ENCODE measurements at places on chromosomes 4 and X.
A peak's percentile ranks its signal among the peaks of the same experiment; 100 is the strongest.

GRCh38 chr4:182885738-182886077, 31.5 kb downstream of the DCTD start:
- no peak for DNase-seq

GRCh38 chrX:40471965-40472648, 108.7 kb upstream of the ATP6AP2 start:
- DNase-seq: peak; percentile 50

GRCh38 chrX:46916273-46916672, 4.1 kb downstream of the JADE3 start:
- DNase-seq: no peak

DNA sequence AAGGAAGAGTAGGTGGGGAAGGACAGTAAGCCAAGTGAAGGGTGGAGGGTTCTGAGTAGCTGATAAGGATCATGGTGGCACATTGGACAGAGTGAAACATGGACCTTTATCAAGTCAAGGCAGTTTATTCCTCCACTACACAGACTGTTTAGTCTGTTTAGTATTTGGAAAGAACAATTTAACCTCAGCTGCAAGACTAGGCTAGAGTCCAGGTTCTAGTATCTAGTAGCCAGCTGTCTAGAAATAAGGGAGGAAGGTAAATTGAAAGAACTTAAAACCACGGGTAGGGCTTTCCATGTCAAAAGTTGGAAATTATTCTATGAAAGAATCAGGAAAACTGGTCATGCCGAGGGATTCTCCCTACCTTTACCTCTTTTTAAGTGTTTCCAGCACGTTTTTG, 140.1 kb upstream of the MED14 start:
- DNase-seq: no peak

- DNase-seq: no peak
Measured at GRCh38 chr4:126489826-126490463, 1142.8 kb upstream of the INTU start.

- no peak for DNase-seq
Measured at GRCh38 chr4:62293551-62293950, 1093.4 kb downstream of the ADGRL3 start.

DNA sequence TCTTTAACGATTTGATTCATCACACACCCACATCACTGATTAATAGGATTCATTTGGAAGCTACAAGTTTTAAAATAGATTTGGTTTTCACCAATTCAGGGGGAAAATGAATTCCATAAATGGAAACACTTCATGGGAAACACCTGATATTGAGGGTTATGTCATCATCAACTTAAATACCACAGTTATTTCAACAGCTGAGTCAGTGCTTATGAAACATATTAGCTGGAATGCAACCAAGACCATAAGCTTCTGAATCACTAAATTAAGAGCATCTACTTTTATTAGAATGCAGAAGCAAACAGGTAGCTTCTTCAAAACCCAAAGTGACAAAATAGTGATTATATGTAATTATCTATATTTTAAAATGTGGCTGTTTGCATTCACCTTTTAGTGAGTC, 207.8 kb upstream of the DCAF8L1 start:
- no peak for DNase-seq

- DNase-seq: no peak
Measured at GRCh38 chrX:115531818-115532403, 29.1 kb upstream of the PLS3 start.

DNA sequence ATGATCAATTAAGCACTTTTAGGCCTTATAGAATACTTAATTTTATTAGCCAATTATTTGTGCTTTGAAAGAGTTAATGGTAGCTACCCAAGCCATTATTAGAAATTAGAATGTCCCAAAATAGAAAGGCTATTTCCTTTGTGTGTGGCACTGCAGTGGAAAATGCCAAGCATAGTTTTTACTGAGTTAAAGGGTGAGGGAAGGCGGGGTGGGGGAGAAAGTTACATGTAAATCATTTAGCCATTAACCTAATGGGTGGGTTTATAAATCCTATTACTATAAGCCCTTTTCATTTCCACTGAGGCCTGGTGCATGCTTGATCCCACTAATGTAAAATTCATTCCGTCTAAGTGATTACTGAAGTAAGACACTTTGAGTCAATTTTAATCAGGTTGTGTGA, 105.8 kb downstream of the POLA1 start:
- DNase-seq: no peak

- no peak for DNase-seq
Measured at GRCh38 chr4:5527211-5527610, 181.1 kb downstream of the EVC2 start.

GRCh38 chr4:17846266-17846665, 35.5 kb downstream of the NCAPG start:
- DNase-seq: no peak

DNA sequence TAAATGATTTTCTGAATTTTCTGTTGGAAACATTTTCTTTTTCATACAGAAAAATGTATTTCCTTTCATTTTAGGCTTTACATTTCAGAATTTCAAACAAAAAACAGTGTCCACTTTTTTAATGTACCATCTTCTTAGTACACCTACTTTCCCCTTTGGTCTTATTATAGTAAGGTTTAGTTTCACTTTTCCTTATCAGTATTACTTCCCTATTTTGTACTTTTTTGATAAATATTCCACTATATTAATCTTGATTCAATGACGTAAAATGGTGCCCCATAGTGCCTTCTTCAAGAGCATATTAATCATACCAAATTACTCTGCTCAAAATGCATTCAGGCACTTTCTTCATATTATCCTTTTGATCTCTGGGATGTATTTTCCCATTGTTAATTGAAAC, 52.5 kb downstream of the BANK1 start:
- DNase-seq: no peak

DNA sequence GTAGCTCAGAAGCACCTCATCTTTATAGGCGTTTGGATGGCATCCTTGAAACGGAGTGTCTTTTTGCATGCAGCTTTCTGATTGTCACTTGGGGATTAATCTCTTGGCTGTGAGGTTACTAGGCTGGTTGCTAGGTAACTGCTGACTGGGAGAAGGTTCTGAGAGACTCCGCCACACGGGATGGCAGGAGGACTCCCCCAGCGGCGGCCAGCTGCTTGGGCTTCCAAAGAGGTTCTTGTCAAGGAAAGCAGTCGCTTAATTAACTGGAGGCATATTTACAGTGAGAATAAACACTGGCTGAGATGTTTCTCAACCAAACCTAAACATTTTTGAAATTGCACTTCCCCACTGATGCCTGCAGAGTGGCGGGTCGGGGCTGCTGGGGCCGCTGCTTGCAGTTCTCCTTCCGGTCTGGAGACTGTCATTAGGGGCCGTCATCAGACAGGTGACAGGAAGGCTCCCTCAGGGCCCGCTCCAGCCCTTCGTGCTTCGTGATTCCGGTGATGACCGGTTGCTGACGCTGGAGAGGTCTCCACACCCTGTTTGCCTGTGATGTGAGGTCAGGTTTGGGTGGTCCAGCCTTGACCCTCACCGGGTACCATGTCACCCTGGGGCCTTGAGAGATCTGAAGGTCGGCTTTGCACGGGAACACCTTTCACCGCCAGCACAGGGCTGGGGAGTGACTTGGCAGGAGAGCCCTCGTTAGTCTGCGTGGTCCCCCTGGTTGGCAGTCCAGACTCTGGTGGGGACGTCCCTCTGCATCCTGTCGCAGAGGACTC, 9.1 kb downstream of the NSG1 start:
- DNase-seq: peak; percentile 85

DNA sequence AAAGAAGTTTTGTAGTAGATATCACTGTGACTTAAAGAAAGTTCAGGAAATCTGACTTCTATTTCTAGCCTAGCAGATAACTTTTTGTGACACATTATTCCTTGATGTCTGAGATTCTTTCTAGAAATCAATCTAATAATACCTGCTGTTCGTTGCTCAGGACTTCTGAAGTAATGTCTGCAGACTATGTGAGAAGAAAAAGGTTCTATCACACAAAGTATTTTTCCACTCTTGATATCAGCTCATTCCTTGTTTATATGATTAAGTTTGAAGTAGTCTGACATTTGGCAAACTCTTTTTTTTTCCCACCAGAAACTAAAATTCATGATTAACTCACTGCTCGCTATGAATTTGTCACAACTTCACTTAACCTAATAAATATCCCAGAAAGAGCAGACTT, 56.6 kb downstream of the TLL1 start:
- no peak for DNase-seq

GRCh38 chr4:76950052-76950955, 752 bp downstream of the SEPTIN11 start:
- peak; percentile 71 for DNase-seq

- DNase-seq: no peak
Measured at GRCh38 chr4:47418147-47418546, 45.4 kb downstream of the COMMD8 start.

DNA sequence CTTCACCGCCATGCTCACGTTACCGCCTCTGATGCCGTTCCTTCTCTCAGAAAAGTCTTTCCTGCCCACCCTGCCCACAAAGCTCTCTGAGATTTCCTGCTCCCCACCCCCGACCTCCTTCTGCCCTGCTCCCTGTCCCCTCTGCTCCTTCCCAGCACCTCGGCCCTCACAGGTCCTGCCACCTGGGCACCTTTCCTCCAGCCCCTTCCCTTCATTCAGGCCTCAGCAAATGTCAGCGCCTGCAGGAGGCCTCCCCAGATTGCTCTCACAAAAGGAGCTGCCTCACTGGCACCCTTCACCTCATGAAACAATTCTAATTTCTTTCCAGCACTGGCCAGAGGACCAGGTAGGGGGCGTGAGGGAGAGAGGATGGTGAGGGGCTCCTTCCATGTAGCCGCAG, 33.6 kb upstream of the MXD4 start:
- DNase-seq: peak; percentile 68

DNA sequence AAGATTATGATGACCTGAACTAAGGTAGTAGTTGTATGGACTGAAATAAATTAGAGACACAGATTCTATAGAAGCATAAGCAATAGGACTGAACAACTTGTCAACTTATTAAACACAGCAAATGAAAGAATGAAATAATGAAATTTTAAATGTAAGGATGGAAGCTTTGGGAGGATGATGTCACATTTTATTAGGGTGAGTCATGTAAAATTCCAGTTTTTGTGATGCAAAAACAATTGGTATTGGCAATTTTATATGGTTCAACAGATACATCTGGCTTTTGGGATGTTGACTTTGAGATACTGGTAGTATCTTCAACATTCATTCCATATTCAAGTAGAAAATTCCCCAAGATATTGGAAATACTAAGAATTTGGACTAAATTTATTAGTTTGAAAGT, 72.7 kb upstream of the IL15 start:
- DNase-seq: no peak

GRCh38 chr4:112173593-112174558, 28.6 kb downstream of the FAM241A start:
- no peak for DNase-seq

DNA sequence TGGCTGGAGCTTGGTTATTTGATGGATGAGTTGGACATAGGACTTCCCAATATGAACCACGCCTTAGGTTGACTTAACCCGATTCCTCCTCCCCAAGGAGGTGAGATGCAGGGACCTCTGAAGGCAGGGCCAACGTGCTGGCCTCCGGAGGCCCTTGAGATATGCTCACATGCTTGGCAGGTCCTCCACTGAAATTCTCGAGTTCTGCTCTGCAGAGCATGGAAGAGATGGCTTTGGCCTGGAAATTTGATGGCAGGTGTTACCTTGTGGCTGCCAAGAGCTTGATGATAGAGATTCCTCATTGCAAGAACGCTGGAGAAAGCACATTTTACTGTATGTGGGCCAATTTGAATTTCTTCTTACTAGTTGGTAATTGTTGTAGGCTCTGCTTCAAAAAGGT, 117.4 kb upstream of the LIMCH1 start:
- no peak for DNase-seq

DNA sequence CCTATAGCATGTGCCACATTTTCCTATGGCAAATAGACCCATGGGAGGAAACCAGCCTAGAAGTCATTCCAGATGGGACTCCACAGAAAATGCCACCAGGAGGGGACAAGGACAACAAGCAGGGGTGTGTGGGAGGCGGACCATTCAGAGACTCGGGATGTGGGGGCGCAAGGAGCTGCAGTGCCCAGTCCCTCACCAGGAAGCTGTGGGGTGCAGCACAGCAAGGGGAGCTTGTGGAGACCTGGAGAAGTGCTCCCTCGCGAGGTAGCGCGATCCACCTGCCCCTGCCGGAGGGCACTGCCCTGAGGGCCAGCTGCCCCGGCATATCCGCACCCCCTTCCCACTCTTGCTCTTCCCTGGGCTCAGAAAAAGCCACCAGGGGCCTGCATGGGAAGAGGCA, 45.5 kb upstream of the C4orf50 start:
- no peak for DNase-seq

GRCh38 chrX:155127940-155128339, 56.6 kb downstream of the BRCC3 start:
- no peak for DNase-seq

DNA sequence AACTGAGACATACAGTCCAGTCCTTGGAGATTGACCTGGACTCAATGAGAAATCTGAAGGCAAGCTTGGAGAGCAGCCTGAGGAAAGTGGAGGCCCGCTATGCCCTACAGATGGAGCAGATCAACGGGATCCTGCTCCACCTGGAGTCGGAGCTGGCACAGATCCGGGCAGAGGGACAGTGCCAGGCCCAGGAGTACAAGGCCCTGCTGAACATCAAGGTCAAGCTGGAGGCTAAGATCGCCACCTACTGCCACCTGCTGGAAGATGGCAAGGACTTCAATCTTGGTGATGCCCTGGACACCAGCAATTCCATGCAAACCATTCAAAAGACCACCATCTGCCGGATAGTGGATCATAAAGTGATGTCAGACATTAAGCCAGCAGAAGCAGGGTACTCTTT, 20.4 kb upstream of the FRMPD3 start:
- no peak for DNase-seq

GRCh38 chr4:70829015-70829414, 10.7 kb downstream of the GRSF1 start:
- DNase-seq: no peak

- no peak for DNase-seq
Measured at GRCh38 chr4:46927201-46927600, 18.2 kb upstream of the COX7B2 start.

- no peak for DNase-seq
Measured at GRCh38 chrX:100695302-100695701, 36.6 kb downstream of the SYTL4 start.

Data from H7 (cell line).